ENCODE measurements at places on chromosomes 4 and X. TPM values are rescaled to one million over a fixed set of nuclear protein-coding genes. Genes with fewer than 3 reads are reported as not detected.

DNA sequence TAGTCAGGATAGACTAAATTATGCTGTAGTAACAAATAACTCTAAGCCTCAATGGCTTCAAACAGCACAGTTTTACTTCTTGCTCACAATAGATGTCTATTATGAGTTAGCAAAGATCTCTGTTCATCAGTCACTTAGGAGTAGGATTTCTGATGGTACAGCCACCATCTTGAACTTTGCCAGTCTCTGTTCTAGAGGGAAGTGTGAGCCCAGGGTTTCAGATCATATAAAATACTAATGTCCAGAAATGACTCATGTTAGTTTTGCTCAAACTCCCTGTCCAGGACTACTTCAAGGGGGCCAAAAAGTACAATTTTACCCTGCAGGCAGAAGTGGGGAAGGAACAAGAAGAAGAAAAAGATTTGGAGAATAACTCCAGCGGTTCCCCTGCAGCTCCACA lies 77.1 kb upstream of the LSM6 start:
- no peak for DNase-seq

DNA sequence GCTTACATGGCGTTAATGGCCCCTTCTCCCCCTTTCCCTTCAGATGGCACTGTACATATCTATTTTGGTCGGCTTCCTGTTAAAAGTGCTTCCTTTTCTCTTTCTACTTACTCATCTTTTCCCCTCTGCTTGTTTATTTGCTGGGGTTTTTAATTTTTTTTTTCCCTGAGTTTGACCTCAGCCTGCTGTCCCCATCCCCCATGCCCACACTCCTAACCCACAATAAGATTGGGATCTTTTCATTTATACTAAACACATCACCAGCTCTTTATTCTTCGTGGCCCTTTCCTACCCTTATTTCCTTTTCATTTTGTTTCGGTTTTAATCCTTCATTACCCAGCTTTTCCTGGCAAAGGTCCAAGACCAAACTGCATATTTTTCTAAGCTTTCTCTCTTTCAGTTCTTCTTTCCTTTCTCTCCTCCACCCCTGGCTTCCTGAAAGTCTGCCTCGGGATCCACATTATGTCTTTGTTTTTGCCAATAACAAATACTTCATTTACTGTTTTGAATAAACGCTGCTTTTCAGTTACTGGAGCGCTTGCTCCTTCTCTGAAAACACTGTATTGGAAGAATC lies 152.0 kb upstream of the USP9X start:
- no peak for DNase-seq

GRCh38 chrX:40734971-40735324 lies 394 bp downstream of the MED14 start:
- no peak for DNase-seq

GRCh38 chr4:47615385-47615784 lies 130.3 kb downstream of the ATP10D start:
- no peak for DNase-seq

DNA sequence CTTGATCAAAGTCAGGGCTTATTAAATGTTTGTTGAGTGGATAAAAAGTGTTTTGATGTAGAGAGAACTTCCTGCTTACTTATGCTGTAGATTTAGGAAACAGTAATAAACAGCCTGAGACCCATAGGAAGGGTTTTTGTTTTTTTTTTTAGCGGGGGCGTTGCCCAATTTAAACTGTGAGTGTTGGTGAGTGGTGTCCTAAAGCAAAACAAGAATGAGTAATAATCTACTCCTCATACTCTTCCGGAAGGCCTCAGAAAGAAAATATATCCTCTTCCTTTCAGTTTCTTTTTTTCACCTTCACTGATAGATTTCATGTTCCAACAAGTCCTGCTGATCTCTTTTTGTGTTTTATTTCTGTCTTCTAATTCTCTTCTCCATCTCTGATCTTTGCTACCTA lies 104.4 kb upstream of the SCML1 start:
- DNase-seq: no peak

- no peak for DNase-seq
These were observed 101.1 kb downstream of the VCX3B start for GRCh38 chrX:8565729-8566128.

DNA sequence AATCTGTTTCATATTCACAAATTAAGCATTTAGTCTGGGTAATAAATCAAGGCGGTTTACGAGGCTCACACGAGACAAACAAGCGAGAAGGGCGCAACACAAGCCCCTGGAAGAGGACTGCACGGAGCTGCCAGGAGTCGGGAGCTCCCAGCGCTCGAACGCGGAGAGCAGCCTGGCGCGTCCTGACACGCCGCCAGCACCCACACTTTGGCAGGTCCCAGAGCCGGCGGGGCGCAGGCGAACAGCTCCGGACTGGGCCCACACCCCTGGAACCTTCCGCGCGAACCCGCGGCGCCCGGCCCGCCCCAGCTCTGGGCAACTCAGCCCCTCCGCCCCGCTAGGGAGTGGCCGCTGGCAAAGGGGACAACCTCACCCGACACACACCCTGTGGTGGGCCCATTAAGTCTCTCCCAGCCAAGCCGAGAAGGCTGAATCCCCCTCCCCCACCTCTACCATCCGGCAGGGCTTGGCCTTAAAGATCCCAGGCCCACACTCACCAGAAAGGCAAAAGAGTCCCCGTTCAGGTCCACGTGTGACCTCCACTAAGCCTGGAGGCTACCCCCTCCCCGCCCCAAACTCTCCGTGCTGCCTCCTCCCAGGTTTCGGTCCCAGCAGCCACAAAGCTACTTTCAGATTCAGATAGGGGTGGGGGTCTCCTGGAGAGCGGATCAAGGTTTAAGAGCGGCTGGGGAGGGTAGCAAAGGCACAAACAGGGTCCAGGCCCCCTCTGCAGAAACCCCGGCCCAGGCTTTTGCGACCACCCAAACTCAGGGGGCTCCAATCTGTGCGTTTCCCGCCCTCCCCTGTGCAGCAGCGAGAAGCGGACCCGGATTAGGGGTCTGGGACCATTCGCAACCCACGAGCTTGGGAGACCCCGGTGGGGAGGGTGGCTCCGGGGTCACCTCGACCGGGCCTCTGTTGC lies 47.5 kb upstream of the BCOR start:
- no peak for DNase-seq

DNA sequence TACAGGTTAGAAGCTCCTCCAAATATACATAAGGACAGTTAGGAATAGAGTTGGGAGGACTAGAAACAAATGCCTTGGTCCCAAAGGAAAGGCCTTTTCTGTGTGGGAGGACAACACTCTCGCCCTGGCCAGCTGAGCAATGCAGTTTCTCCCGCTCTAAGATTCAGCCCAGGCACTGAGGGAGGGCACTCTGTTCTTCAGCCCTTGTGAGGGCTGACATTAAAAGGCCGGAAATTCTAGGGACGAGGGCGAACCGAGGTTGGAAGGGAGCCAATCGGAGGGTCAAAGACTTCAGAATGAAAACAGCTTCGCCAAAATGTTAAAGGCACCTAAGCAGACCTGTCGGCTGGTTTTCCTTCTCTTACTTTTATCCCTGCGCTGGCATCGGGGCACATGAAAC lies 2.9 kb upstream of the PTCHD1 start:
- no peak for DNase-seq

DNA sequence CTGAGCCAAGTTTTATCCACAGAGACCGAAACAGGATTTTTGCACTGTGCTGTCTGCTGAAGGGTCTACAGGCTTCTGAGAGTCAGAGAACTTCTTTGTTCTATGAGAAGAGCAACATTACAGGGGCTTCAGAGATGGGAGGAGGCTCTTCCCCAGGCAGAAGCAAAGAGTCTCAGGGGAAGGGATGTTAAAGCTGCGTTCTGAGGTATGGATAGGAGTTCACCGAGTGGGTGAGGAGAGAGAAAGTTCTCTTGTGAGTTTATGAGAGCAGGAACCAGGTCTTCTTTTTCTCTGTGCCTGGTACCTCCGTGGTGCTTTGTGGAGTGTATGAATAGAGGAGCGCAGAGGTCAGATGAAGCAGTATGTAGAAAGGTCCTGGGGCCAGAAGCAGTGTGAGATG lies 155.1 kb downstream of the PDGFRA start:
- DNase-seq: no peak

DNA sequence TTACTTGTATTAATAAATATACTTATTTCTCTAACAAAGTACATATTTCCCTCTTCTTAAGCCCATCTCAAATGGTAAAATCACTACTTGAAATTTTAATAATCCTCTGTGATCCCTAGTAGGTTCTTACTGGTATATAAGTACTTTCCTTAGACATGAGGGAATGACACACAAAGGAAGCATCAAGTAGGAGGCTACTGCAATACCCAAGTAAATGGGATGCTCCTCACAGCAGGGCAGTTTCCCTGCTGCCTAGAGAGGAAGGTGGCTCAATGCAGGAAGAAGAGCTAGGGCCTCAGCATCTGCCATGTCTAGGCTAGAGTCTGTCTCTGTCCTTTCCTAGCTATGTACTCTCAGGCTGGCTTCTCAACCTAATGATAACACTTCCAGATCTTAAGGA lies 122.1 kb upstream of the DIPK2B start:
- DNase-seq: no peak

- DNase-seq: no peak
These were observed 35.9 kb upstream of the CXCL8 start for GRCh38 chr4:73704314-73705055.

Gene ITM2A
- 0.93 TPM for total RNA-seq

Gene SORCS2
- total RNA-seq: 1.2 TPM

Gene ASB12
- total RNA-seq: 0.61 TPM

Gene PABPC1L2B
- total RNA-seq: not detected

Gene AR
- total RNA-seq: 7.9 TPM

Gene USP17L29
- not detected for total RNA-seq

Gene TNMD
- total RNA-seq: not detected

Gene RPA4
- total RNA-seq: 0.50 TPM

Gene SHISA3
- 24.2 TPM for total RNA-seq
